ENCODE measurements at places on chromosomes 12 and 14.

DNA sequence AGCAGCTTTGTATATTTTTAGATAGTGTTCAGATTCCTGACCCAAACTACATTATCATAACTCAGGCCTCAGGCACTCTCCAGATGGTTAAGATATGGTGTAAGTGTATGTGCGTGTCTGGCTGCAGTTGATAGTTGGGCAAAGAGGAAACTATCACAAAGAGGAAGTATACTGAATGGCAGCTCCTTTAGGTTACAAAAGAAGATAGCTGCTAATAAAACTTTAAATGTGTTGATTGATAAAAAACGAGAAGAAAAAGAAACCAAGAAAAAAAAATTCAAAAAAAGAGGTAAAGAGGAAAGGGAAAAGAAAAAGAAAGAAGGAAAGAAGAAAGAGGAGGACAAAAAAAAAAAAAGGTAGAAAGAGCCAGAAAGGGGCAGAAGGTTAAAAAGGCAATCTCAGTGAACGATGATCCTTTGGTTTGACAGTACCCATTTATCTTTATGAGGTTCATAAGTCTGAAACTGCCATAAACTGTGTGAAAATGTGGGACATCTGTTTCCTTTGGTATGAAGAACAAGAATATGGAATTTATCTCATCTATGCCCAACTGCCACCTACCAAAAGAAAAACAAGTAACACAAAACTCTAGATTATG is 42.2 kb downstream of the TAOK3 start:
- no peak for DNase-seq

- no peak for DNase-seq
Observed at GRCh38 chr14:103273745-103274615, 60.1 kb upstream of the EIF5 start.

DNA sequence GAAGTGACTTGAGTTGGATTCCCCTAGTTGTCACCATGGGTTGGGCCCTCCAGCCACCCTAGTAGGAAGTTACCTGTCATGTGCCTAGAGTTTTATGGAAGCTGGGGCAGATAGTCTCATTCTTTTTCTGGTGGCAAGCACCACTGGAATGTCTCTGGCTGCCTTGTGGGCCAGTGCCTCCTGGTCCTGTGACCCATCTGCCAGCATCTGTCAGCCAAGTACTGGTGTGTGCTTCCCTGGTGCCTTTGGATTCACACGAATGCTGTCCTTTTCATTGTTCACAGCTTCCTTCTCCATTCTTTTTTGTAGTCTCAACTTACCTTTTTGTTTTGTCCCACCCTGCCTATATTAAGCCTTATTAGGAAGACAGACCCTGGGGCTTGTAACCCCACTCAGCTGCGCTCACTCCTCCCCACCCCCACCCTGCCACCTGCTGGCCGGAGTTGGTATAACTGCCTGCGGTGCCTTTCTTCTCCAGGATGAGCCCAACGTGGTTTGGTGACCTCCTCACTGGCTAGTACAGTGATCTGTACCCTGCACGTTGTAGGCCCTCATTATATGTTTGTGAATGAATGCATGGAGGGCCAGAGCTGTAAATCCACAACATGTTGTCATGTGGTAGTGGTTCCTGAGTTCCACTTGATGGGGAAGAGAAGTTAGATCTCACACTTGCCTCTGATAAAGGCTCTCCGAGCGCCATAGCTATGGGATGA is 125.7 kb downstream of the TSPAN9 start:
- DNase-seq: no peak

GRCh38 chr14:20656274-20656673 is 14.8 kb upstream of the OR6S1 start:
- no peak for DNase-seq

DNA sequence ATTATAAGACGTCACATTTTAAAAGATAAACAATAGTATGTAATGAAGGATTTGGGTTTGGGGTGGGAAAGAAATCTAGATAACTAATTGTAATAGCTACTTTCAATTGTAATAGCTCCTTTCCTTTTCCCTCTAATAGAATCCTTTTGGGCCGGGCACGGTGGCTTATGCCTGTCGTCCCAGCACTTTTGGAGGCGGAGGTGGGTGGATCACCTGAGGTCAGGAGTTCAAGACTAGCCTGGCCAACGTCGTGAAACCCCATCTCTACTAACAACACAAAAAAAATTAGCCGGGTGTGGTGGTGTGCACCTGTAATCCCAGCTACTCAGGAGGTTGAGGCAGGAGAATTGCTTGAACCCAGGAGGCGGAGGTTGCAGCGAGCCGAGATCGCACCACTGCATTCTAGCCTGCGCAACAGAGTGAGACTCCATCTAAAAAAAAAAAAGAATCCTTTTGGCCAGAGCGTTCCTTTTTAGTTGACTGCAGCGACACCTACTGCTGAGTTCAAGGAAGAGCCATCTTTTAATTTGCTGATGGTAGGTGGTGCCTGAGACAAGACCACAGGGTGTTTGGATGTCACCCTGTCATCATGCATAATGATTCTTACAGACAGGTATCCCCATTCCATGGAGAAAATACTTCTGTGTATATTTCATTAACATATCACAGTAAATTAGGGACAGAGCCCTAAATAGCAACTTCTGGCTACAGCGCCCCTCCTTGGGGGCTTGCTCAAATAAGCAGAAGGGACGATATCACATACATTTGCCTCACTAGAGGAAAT is 79.5 kb downstream of the ARMH4 start:
- no peak for DNase-seq

DNA sequence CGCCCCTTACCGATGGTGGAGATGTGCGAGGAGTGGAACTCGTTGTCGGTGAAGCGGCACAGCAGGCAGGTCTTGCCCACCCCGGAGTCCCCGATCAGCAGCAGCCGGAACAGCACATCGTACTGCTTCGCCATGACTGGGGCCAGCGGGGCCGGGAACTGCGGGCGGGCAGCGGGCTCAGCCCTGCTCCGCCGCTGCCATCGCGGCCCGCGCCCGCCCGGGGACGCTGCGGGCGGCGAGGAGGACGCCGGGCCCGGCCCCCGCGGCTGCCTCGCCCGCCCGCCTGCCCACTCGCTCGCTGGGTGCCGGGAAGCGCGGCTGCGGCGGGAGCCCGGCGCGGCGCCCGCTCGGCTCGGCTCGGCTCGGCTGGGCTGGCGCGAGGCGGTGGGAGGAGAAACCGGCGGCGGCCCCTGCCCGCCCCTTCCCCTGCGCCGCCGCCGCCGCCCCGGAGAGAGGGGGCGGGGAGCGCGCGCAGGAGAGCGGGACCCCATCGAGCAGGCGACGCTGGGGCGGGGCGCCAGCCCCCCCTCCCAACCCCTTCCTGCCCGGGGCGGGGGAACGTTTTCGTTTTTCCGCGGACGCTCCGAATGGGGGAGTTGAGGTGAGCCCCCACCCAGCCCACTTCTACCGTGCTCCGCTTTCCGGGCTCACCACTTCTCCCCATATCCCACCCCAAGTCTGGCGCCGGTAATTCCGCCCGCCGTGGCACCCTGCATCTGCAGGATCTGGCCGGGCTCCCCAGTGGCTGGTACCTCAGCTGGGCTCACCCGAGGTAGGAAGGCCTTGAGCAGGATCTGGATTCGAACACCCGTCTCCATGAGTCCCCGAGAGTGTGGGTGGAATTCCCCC is at the start of gene RAB15:
RAB15 (minus strand) TSS at position 394 of the 849 bp plus-strand sequence; CDS start at position 134, 260 bp downstream.
- DNase-seq: no peak

DNA sequence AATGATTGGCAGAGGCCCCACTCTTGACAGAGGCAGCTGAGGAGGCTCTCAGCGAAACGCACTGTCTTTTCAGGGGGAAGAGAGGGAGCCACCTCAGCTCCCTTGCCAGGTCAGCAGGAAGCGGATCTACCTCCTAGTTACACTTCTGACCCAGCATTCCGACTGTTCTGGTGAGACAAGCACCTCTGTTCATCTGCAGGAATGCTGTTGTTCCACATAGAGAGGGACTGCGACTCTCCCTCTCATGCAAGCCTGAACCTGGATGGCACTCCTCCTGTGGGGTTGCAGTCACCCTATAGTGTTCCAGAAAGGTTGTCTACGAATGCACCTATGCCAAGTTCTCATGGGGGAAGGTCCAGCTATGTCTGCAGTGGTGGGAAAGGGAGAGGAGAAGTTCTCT is 37.1 kb upstream of the AEBP2 start:
- DNase-seq: no peak

- no peak for DNase-seq
Observed at GRCh38 chr12:57389033-57389432, 41.8 kb downstream of the R3HDM2 start.

DNA sequence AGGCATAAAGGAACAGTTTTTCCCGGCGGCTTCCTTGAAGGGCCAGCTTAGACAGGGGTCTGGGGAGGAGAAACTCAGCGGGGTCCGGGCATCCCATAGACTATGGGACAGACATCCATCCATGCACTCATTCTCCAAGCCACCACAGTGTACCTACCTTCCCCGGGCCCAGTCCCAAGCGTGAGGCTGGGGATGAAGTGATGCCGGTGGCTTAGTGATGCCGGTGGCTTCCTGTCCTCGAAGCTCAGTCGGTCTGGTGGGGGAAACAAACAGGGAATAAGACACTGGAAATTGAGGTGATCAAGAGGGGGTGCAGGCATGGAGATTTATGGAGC is 421 bp downstream of the RTL1 start:
- no peak for DNase-seq

DNA sequence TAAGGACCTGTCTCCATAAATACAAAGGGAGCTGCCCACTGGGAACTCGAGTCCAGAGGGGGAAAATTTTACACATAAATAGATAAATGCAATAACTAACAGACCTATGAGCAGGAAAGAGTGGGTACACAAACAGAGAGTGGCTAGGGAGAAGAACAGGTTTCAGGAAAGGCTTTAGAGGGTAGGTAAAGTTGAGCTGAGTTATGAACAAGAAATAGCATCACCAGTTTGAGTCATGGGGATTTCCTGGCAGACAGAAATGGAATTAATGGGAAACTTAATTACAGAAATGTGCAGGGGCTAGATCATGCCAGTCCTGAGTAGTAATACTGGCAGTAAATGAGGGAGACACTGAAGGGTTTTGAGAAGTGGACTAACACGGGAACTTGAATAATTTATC is 58.0 kb upstream of the CCDC175 start:
- no peak for DNase-seq

Data from esophagus squamous epithelium (tissue), 5 donors.